ENCODE measurements at places on chromosomes 12 and 14.
A peak's percentile ranks its signal among the peaks of the same experiment; 100 is the strongest.

- peak; percentile 95 for ATAC-seq
Measured at GRCh38 chr12:112409064-112409905, at the start of gene RPL6. RPL6 (minus strand) TSS chr12:112409605; CDS start chr12:112408656, 949 bp downstream.

DNA sequence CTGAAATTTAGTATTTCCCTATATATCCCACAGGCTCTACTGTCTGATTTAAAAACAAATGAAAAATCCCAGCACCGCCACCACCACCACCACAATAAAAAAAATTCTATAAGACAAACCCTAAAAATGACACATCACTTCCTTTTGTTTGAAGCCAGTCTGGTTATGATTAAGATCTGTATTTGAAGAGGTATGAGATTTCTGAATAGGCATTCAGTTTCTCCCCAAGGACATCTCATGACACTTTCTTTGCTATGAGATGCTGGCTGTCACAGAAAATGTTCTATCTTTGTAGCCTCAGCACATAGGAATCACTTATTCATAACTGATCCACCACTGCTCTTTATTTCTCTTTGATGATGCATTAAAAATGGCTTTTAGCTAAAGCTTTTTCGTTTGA lies 1071.0 kb downstream of the SLC6A15 start:
- no peak for ATAC-seq

GRCh38 chr12:1213205-1213604 lies 222.2 kb downstream of the ERC1 start:
- no peak for ATAC-seq

- ATAC-seq, result no peak
Measured at GRCh38 chr12:9951026-9951675, 19.0 kb upstream of the CLEC2A start.

DNA sequence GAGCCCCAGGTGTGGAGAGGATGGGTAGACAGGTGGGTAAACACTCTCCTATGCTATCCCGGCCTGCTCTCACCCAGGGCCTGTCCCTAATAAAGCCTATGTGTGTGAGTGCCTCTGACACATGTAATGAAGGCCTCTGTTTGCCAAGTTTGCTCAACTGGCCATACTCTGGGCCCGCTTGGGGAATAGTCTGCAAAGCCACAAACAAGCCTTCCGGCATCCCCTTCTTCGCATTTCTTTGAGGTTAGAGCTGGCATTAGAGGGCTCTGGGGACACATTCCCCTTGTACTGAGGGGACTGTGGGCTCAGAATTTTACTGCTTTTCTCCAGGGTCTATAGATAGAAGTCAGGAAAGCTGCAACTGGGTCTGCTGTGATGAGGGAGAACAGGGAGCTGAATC lies 240.5 kb downstream of the C12orf75 start:
- peak; percentile 22 for ATAC-seq

GRCh38 chr12:55741931-55742680 lies 816 bp upstream of the GDF11 start:
- no peak for ATAC-seq

GRCh38 chr14:71498212-71498611 lies 434.0 kb upstream of the RGS6 start:
- ATAC-seq, result peak; percentile 69

- peak; percentile 57 for ATAC-seq
Measured at GRCh38 chr14:51652168-51653078, 713 bp downstream of the FRMD6 start.

- peak; percentile 77 for ATAC-seq
Measured at GRCh38 chr12:113103756-113104450, 31.7 kb downstream of the RASAL1 start.

DNA sequence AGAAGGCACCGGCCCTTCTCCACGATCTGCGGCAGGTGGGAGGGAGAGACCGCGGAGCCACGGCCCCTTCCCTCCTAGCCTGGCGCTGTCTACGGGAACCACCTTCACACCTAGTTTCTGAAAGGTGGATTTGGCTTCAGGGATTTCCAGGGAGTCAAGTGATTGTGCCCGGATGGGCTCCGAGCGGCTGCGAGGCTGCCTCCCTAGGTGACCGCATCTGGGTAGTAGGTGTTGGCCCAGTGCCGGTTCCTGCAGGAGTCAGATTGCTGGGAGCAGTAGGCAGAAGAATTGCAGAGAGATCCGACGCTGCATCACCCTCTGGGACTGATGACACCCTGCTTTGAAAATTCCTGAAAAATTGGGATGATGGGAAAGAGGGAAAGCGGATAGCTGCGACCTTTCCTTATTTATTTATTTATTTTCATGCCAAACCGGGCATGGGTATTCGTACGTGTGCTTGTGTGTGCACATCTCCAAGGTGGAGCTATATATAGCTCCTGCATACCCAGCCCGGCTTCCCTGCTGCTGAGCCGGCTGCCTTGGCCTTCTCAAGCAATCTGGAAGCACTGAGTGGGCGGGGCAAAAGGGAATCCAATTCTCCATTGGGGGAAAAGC lies 1.1 kb downstream of the CNTN1 start:
- no peak for ATAC-seq

DNA sequence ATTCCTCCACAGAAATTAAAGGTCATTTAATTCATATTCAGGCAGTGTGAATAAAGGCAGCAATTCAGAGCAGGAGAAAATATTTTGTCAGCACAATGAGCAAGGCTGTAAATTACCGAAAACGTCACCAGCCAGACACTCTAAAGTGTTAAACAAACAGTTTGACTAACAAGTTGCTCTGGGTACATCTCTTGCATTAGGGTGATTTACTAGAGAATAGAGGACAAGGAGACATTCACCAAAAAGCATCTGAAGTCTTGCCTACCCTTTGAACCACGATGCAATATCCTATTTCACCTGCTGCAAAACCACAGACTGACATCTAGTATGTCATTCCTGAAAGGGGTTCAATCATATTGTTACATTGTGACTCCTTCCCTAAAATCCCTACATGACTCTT lies 27.1 kb upstream of the GPHB5 start:
- ATAC-seq, result no peak

DNA sequence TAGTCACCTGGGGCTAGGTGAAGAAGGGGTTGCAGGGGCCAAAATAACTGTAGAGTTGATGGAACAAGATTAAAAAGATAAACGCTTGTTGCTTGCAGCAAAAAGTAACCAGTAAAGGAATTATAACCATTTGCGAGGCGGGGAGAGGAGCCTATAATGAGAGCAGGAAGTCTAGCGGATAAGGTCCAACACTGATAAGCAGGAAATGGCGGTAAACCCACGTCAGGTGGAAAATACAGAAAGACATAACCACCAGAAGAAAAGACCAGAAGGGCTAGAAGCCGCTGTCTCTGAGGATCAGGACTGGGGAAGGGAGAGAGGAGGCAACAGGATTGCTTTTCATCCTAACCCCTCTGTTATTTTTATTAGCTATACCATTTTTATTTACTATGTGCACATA lies 303.3 kb downstream of the DPF3 start:
- no peak for ATAC-seq

GRCh38 chr14:95943699-95944098 lies 67.1 kb downstream of the TUNAR start:
- no peak for ATAC-seq

DNA sequence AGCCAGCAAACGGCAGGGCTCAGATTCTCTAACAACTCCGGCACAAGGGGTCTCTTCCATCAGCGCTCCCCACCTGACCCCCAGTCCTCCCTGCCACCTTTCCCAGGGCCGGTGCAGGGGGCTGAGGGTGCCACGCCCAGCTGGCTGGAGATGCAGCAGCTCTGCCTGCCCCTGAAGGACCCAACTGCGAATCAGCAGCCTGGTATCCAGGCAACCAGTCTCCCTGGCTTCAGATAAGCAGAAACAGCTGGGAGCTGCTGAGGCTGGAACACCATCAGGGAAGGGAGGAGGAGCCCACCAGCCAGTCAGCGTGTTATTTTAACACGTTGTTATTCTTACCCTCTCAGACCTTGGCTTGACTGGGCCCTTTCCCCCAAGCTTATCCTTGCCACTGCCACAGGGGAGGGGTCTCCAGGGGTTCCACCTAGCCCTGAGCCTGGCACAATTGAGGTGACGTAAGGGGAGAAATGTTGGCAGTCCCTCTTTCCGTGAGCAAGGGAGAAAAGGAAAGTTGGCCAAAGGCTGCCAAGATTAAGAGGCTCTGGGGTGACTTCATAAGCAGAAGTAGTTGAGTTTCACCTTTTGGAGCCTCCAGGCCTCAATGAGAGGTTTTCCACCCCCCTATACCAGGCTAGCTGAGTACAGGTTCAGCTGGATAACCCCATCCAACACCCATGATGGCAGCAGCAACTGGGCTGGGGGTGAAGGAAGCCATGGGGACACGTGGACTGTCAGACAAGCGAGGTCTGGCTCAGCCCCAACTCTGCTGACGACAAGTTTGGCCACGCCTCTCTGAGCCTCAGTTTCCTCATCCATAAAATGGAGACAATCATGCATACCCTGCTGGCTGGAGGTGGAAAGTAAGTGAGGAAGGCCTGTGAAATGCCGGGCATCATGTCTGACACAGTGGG lies 91.1 kb downstream of the IRF2BPL start:
- ATAC-seq, result no peak

GRCh38 chr12:32457251-32458025 lies 58.1 kb downstream of the FGD4 start:
- ATAC-seq, result no peak

- ATAC-seq, result peak; percentile 65
Measured at GRCh38 chr14:58243790-58244555, 670 bp upstream of the PSMA3 start.

GRCh38 chr14:104927901-104928300 lies 3.2 kb downstream of the PLD4 start:
- no peak for ATAC-seq

GRCh38 chr12:22276867-22277266 lies 57.6 kb downstream of the ST8SIA1 start:
- ATAC-seq, result peak; percentile 59

DNA sequence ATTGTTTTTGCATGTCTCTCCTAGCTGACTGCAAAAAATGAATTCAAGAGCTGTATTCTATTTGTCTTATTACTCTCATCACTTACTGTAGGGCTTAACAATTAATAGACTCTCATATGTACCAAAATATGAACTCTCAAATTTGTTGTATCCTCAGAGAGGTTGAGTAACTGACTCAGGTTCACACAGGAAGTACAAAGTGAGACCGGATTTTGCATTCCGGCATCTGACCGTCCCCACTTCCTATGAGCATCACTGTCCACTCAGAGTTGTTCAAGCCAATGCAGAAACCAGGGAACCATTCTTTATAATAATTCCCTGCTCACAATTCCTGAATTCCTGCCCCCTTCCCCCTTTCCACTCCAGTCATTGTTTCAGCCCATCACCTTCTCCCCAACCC lies 113.3 kb upstream of the AMIGO2 start:
- ATAC-seq, result no peak

DNA sequence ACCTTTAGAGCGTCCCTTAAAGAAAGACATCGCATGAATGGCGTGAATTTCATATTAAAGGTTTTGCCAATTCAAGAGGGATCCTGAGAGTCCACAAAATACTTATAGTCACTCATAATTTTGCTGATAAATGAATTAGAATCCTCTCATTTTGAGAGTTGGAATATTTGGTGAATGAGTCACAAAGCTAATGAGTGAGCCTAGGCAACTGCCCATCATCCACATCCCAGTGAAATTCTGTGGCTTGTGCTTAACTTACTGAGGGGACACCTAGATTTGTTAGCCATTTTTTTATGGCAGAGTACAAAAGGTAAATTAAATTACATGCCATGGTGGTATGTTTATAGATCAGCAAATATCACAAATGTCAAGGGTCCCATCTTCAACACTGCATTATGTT lies 12.7 kb upstream of the NOXRED1 start:
- ATAC-seq, result no peak

DNA sequence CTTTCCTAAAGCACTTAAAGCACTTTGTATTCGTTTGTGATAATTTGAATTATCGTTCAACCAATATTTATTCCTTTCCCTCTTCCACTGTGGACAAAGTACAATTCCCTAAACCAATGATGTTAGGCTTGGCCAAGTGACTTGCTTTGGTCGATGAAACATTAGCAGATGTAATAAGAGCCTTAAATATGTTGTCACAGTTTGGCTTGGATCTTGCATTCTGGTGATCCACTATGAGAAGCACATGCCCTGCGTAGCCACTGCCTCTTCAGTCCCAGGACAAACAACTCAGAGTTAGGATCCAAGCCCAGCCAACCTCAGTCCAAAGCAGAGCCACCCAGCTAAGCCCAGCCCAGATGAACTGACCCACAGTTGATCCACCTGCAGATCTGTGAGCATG lies 8.4 kb upstream of the C12orf75 start:
- no peak for ATAC-seq

DNA sequence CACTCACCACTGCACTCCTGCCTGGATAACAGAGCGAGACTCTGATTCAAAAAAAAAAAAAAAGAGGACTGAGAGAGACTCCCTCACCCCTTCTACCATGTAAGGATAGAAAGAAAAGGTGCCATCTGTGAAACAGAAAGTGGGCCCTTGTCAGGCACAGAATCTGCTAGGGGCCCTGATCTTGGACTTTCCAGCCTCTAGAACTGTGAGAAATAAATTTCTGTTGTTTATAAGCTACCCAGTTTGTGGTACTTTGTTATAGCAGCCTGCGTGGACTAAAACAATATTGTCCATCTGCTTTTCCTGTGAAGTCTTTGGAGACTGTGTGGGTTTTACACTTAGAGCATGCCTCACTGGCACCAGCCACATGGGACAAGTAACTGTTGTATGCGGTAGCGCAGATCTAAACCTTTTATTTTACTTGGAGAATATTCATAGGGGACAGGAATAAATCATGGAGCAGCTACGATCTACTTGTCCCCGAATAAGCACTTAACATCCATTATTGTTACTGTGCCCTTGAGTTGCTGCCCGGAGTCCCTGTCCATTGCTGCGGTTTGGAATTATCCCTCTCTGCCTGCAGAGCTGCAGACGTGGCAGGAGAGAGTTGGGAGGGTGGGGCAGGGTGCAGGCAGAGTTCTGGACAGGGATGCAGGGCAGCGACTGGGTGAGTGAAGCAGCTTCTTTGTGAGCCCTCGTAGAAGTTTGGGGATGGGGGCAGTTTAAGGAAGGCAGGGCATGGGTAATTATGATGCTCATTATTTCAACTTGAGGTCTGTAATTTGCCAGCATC lies 52.4 kb upstream of the STON2 start:
- no peak for ATAC-seq

GRCh38 chr14:76911473-76911872 lies 85.3 kb downstream of the LRRC74A start:
- no peak for ATAC-seq

DNA sequence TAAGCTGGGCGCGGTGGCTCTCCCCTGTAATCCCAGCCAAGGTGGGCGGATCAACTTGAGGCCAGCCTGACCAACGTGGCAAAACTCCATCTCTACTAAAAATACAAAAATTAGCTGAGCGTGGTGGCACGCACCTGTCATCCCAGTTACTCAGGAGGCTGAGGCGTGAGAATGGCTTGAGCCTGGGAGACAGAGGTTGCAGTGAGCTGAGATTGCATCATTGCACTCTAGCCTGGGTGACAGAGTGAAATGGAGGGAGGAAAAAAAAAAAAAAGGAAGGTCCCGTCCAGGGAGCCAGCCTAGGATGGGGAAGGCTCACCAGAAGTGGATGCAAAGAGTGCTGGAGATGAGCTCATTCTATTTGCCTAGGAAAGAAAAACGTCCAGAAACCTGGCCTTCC lies 1.9 kb upstream of the CD27 start:
- ATAC-seq, result no peak

- no peak for ATAC-seq
Measured at GRCh38 chr14:42848652-42849051, 1242.0 kb downstream of the LRFN5 start.
